ENCODE measurements at places on chromosomes 16 and 17.

GRCh38 chr16:50528820-50529219 is 19.4 kb upstream of the NKD1 start:
- no peak for DNase-seq

DNA sequence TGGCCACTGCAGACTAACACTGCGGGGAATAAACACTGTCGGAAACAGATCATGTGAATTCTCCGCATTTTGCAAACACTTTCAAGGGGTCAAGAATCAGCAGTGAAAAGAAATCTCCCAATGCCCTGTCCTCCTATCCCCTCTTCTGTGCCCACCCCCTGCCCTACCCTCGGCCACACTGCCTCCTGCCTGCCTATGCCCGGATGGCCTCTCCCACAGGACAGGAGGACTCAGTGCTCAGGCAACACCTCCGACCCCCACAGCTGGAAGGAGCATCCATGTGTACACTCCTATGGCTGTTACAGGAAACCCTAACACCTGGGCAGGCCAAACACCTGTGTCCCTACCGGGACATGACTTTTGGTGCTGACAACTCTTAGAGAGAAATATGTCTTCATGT is 24.5 kb downstream of the FBXO31 start:
- no peak for DNase-seq

DNA sequence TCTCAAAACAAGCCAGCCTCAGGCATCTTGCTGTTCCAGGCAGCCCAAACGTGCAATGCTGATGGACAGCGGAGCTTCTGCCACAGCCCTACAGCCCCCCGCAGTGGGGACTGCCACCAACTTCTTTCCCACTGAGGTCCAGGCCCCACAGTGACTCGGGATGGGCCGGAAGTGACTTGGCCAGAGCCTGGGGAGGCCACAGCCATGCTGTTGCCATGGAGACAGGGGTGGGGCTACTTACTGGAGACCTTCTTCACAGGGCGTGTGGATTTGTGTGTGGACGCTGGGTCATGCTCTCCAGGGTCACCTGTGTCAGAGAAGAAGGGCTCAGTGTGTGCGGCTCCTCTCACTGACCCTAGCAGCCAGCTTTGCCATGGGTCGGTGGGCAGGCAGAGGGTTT is 15.0 kb downstream of the TRIM25 start:
- no peak for DNase-seq

GRCh38 chr16:15542734-15543347 is 100.1 kb downstream of the MARF1 start:
- no peak for DNase-seq

DNA sequence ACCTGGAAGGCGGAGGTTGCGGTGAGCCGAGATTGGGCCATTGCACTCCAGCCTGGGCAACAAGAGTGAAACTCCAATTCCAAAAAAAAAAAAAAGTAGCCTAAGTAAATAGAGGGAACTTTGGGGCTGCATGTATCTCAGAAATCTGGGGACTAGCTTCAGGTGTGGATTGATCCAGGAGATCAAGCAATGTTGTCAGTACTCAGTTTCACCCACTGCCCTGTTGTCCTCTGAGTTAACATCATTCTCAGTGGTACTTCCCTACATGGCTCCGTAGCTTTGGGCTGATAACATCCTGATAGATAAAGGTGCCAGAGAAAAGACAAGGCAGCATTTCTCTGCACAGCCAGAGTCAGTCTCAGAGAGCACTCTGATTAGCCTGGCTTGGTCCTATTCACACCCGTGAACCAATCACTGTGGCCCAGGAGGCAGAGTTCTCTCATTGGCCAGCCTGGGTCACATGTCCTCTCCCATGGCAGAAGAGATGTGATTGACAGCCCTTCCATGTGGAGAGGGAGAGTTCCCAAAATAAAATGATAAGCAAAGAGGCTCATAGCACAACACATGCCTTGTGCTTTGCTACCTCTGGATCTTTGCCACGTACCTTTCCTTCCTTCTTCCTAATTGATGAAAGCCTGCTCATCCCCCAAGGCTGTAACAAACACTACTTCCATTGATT is 99.6 kb downstream of the ABCC1 start:
- DNase-seq = no peak

- DNase-seq = no peak
Observed at GRCh38 chr17:58956997-58957724, 149.5 kb downstream of the TRIM37 start.

DNA sequence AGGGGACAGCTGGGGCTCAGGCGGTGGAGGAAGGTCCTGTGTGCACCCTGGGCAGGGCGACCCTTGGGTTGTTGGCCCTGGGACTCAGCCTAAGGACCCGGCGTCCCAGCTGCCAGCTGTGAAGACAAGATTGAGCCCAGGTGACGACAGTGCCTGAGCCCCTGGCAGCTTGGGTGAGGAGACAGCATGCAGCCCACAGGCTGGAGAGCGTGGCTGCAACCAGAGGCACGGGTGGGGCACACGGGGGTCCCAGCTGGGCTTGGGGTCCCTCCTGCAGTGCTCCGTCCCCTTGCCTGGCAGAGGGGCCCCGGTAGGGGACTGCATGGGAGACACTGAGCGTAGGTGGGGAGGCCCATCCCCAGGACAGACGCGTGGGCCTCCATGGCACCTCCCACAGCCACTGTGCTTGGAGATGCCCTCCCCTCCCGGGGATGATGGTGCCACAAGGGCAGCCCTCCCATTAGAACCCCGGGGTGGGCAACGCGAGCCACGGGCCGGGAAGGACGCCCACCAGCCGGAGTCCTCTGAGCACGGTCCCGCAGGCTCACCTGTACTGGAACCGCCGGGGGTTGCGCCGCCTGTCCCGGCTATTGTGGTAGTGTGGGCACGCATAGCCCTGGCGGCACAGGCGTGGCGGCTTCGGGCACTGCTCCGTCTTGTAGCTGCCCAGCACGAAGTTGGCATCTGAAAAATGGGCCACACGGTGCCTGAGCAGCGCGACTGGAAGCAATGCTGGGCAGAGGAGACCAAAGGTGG is 15.5 kb downstream of the UNKL start:
- DNase-seq = no peak

GRCh38 chr16:86722970-86723369 is 144.6 kb downstream of the FOXL1 start:
- no peak for DNase-seq

DNA sequence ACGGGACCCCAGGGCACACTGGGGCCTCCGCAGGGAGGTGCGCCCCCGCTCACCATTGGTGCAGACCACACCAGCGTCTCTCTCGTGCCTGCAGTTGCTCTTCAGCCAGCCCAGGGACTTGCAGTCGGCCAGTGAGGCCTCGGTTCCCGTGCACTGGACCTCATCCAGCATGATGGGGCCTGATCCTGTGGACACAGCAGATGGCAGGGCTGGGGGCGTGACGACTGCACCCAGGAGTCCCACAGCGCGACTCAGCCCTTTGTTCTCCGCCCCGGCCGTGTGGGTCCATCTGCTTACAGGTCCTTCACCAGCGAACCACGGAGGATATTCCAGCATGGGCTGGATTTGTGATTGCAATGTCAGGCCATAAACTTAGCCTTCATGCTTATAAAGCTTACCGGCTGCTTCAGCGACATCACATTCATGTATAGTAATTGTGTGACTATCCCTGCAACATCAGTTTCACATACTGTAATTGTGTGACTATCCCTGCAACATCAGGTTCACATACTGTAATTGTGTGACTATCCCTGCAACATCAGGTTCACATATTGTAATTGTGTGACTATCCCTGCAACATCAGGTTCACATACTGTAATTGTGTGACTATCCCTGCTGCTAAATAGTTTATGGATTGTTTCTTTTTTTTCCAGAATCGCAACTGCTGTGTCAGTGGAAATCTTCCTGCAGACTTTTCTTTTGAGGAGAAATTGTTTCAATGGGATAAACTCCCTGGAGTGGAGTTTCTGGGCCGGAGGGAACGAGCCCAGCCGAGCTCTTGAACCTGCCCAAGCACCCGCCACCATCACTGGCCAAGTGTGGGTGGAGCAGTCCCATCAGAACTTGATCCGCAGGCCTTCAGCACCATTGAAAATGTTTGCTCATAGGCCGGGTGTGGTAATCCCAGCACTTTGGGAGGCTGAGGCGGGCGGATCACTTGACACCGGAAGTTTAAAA is 4.8 kb downstream of the LGALS3BP start:
- peak; percentile 42 for DNase-seq

DNA sequence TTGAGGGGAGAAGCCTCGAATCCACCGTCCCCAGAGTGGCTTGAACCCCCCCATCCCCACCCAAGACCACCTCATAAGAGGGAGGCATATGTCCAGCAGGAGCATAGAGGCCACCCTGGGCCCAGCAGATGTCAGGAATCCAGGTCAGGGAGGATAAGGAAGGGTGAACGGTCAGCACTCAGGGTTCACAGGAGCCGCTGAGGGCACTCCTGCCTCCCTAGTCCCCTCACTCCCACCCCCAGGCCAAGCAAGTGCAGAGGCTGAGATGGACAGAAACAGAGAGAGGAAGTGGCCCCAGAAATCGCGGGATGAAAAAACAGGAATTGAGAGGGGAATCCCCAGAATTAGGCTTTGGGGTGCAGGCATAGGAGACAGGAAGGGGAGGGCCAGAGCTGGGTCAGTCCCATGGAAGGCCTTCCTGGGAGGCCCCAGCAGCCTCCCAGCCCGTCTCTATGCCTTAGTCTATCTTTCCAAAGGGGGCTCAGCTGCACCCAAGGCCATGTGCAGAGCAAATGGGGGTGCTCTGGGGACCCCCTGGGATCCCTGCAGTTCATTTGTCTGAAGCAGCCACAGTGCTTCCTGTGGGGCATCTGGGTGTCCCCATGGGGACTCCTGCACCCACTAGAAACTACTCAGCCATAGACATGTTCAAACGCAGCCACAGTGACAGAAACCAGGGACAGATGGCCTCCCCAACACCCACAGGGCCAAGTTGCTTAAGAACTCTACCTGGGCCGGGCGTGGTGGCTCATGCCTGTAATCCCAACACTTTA is 1.7 kb downstream of the CMTM3 start:
- DNase-seq = no peak

DNA sequence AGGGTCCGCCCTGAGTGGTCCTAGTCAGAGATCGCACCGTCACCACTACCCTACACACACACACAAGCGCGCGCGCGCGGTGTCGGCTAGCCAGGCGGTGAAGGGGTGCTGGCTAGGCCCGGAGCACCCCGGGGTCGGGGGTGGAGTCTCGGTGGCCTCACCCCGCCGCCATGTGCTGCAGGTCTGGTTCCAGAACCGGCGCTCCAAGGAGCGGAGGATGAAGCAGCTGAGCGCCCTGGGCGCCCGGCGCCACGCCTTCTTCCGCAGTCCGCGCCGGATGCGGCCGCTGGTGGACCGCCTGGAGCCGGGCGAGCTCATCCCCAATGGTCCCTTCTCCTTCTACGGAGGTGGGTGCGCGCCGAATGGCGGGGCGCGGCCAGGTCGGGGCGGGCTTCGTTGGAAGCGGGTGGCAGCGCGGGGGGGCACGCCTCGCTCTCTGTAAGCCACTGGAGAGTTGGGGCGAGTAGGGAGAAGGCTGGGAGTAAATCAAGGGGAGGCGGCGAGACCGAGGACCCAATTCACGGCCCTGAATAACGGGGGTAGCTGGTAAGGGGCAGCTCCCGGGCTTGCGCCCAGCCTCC is 4.8 kb downstream of the LHX1 start:
- no peak for DNase-seq

- DNase-seq = no peak
Observed at GRCh38 chr16:51433599-51433998, 282.5 kb upstream of the SALL1 start.

DNA sequence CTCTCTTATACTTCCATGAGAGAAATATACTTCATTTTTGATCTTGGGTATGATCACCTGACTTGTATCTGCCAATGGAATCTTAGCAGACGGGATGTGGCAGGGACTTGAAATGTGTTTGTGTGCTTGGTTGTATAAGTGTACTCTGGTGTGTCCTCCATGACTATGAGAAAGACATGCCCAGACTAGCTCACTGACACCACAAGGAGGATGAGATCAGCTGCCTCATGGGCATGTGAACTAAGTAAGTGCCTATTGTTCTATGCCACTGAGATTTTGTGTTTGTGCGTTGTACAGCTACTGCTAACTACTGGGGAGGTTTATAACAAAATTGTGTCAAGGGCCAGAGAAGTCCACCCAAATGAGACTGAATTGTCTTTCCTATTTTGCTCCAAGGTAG is 402.2 kb upstream of the SALL1 start:
- DNase-seq = no peak

- DNase-seq = no peak
Observed at GRCh38 chr17:81493198-81494038, 19.2 kb downstream of the ACTG1 start.

GRCh38 chr16:82741073-82741615 is 114.4 kb downstream of the CDH13 start:
- DNase-seq = no peak

GRCh38 chr16:53911513-53911912 is 207.6 kb downstream of the FTO start:
- DNase-seq = no peak

- peak; percentile 92 for DNase-seq
Observed at GRCh38 chr17:4420692-4421131, 13.0 kb upstream of the SPNS3 start.

DNA sequence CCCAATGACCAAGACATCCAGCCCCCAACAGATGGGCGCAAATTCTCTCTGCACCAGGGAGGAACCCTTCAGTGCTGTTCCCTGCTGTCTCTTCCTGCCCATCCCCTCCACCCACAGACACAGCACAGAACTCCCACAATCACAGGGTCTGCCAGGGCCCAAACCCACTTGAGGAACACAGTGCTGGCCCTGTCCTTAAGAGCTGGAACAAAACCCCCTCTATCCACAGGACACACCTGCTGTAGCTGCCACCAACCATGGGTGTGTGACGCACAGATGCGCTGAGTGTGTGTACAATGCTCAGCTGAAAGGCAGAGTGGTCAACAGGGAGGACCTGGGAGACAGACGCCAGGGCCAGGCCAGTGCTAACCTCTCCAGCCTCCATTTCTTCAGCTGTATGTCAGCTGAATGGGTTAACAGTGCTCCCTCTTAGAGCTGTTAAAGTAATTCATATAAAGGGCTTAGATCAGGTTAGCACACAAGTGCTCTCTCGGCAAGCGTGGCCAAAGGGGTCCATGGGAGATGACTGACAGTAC is 62.1 kb downstream of the AMFR start:
- DNase-seq = no peak

DNA sequence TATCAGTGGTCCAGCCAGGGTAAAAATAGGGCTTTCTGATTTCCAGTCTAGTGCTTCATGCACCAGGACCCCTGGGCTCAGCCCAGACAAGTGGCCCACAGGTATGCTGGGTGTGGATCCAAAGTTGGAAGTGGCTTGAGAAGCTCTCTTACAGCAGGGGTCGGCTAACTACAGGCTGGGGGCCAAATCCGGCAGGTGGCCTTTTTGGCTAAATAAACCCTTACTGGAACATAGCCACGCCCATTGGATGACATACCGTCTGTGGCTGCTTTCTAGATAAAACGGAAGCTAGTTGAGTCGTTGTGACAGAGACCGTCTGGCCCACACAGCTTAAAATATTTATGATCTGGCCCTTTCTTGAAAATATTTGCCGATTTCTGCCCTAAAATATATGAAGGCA is 119.0 kb upstream of the CDC42EP4 start:
- DNase-seq = peak; percentile 82

GRCh38 chr17:14803826-14804225 is 461.3 kb downstream of the PMP22 start:
- DNase-seq = no peak

- DNase-seq = no peak
Observed at GRCh38 chr16:86547286-86547685, 7.7 kb downstream of the MTHFSD start.

GRCh38 chr16:30697264-30698138 is 1.5 kb upstream of the SRCAP start:
- peak; percentile 22 for DNase-seq

GRCh38 chr17:77445760-77446532 is 305.2 kb downstream of the SEC14L1 start:
- peak; percentile 89 for DNase-seq

- DNase-seq = peak; percentile 71
Observed at GRCh38 chr16:67481561-67482232, 740 bp upstream of the ATP6V0D1 start.
